ELF-1 (cell line): ENCODE measurements at places on chromosomes 2 and 18.

- DNase-seq = no peak
These were observed 69.3 kb upstream of the MEX3C start for GRCh38 chr18:51266773-51267172.

DNA sequence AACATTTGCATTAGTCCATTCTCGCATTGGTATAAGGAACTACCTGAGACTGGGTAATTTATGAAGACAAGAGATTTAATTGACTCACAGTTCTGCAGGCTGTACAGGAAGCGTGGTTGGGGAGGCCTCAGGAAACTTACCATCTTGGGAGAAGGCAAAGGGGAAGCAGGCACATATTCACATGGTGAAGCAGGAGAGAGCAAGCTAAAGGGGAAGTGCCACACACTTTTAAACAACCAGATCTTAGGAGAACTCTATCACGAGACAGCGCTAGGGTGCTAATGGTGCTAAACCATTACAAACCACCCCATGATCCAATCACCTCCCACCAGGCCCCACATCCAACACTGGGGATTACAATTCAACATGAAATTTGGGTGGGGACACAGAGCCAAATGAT lies 201.7 kb upstream of the MGAT5 start:
- DNase-seq = no peak

DNA sequence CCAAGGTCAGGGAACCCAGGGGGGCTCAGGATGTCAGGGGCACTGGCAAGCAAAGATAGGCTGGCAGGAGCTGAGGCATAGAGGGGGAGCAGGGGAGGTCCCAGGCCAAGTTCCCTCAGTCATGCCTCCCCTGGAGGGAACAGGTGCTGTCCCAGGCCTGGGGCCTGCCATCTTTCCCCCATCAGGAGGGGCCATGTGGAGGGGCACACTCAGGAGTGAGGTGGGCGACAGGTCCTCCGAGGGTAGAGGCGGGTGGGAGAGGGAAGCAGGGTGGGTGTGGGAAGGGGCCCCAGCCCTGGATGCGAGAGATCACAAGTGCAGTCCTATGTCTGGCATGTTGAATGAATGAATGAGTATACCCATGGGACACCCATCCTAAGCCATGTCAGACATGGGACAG lies 127.7 kb upstream of the GLI2 start:
- no peak for DNase-seq

DNA sequence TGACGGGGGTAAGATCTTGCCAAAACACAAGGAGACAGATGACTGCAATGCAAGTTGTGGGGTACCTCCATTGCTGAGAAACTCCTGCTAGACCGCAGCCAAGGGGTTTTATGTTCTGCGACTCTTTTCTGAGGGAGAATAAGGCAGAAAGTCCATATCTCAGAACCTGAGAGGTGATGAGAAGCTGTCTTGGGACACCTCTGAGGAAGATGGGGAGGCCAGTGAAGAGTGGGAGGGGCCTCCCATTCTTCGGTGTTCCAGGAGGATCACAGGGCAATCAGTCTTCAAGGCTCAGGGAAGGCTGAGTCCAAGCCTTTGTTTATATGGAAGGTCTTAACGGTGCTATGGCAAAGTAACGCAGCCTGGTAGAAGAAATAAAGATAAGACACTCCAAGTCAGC lies 18.0 kb downstream of the CYP27A1 start:
- DNase-seq = peak; percentile 55

DNA sequence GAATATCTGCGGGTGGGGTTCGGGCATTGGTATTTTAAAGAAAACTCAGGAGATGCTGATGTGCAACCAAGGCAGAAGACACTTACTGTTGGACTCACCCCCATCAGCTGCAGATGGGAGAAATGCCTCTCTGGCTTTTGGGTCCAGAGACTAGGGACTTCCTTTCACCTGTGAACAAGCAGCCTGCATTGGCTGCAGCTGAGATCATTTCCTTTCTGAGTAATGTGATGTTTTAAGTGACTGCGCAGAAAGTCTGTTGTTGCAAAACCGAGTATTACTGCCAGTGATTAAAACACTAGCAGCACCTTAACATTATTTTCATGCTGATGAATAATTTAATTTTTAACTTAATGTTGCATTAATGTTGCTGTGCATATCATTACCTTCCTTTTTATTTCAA lies 143.0 kb downstream of the TSN start:
- DNase-seq = no peak

DNA sequence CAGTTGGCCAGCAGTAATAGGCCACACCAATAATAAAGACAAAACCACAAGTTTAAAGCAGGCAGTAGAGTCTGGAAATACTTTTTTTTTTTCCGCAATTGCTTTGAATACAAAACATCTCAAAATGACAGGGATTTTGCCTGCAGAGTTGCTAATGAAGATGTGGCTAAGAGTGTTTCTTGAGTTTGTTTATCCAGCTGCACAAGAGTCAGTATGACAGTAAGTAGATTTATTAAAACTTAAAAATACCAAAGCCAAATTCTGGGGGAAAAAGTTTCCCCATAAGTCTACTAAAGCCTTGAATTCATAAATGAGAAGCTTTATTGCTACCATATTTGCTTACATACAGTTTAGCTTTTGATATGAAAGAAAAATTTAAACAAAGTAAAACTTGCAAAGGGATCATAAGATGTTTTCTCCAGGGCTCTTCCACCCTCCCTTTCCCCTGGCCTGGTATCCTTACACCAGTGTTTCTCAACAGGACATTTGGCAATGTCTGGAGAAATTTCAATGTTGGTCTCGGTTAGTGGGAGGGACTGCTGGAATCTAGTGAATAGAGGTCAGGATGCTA lies 3.9 kb upstream of the DSEL start:
- no peak for DNase-seq

DNA sequence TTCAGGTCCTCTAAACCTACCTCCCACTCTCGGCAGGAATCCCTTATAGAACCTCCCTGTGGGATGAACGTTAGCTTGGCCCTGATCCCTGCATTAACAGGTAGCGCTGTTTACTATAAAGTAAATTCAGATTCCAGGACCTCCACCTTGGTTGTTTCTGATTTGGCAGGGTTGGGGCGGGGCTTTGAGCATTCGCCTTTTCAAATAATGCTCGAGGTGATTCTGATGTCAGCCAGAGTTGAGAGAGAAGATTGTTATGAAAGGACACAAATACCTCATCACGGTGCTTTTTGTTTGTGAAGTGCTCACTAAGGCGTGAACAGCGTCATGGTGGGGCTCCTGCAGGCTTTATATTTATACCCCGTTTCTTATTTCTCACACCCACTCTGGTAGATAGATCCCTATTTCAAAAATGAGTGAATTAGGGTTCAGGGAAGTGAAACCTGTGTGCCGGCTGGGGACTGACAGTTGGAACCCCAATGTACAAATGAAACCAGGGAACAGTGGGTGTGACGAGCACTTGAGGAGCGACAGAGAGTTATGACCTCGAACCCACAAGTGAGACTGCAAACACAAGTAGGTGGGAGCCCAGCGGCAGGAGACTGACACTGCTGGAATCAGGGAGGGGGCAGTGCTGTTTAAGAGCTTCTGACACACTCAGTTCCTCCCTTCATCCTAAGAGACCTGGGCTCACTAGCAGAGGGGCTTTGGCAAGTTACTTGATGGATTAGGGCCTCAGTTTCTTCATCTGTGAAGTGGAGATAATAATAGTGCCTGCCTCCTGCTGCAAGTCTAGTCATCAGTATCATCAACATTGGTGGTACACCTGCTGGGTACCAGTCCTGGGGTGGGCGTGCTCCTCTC lies 14.2 kb upstream of the CXCR4 start:
- no peak for DNase-seq

DNA sequence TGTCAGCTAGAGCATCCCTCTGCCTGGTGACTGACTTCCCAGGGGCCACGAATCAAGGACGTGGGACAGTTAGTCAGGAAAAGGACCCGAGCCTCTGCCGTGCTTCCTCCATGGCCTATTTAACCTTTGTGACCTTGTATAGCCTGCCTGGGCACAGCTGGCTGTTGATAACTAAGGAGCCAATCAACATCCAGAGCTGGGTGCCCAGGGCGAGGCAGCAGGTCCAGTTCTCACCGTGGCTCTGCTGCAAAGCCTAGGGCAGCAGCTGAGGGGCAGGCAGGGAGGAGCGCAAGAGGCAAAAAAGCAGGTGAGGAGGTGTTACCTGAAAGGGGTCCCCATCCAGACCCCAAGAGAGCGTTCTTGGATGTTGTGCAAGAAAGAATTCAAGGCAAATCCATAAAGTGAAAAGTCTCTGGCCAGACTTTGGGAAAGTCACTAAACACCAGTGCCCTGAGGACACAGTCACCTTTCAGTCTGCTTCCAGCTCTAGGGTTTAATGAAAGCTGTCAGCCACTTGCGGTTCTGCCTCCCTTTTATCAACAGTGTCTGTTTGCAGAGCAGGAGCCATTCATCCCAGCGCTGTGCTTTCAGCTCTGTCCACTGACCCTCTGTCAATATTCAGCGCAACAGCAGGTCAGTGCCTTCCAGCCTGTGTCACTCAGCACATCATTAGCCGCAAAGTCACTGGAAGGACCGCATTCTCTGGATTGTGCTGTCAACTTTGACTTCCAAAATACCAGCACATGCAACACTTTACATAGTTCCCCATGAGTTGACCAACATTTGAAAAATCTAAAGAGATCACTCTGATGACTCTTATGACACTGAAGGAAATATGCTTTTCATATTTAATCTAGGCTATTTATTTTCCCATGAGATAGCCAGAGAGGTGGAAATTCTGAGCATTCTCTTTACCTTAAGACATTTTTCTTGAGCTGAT lies 38.6 kb upstream of the ASAP2 start:
- DNase-seq = peak; percentile 76

- DNase-seq = no peak
These were observed 550.7 kb downstream of the THSD7B start for GRCh38 chr2:137316075-137316474.

DNA sequence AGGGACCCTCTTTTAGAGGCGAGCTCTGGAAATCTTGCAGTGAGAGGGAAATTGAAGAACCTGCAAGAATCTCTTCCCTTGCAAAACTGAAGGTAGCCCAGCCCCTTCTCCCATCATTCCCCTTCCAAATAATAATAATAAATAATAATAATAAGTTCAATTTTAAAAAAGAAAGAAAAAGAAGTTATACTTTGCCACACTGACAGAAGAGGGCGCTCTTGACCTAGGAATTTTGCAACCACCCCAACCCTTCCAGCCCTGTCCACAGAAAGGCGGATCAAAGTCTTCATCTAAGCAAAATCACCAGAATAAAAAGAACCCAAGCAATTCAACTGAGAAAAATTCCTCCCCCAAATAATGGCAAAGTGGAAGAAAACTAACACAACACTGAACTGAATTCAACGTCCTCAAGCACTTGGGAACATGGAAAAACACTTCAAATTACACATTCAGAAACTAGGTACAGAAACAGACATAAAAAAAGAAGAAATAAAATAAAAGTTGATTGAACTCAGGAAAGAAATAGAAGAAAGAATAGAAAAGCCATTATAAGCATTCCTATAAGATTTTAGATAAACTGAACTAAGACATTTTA lies 98.9 kb upstream of the GLS start:
- DNase-seq = peak; percentile 28

DNA sequence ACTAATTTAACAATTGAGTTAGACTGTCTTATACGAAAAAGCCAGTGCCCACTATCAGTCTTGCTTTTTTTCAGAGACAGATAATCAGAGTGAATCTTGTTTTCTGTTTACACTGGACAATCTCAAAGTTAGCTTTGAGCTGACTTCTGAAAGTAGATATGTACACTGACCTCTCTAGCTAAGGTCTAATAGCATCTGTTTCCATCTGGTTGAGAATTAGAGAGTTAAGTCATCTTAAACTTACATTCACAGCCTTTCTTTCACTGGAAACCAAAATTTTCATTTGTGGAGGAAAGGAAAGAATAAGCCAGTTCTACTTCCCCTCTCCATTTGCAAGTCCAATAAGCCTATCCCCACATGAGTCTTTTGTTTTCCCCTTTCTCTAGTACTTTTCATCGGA lies 89.3 kb downstream of the VRK2 start:
- DNase-seq = no peak

DNA sequence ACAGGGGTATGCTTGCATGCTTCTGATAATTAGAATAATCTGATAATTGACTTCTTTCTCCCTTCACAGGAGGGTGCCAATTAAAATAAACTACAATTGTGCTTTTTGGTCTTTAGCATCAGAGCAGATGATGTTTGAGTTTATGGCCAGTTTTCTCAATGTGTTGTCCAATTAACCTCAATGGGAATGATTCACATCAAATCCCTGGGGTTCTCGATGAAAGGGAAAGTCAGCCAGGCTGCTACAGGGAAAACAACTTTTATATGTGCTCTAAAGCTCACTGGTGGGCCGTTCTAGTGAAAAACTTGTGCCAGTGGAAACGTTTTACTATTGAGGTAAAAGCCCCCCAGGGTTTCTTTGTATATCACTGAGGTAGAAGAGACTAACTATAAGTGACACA lies 887.3 kb upstream of the CRIM1 start:
- DNase-seq = no peak

DNA sequence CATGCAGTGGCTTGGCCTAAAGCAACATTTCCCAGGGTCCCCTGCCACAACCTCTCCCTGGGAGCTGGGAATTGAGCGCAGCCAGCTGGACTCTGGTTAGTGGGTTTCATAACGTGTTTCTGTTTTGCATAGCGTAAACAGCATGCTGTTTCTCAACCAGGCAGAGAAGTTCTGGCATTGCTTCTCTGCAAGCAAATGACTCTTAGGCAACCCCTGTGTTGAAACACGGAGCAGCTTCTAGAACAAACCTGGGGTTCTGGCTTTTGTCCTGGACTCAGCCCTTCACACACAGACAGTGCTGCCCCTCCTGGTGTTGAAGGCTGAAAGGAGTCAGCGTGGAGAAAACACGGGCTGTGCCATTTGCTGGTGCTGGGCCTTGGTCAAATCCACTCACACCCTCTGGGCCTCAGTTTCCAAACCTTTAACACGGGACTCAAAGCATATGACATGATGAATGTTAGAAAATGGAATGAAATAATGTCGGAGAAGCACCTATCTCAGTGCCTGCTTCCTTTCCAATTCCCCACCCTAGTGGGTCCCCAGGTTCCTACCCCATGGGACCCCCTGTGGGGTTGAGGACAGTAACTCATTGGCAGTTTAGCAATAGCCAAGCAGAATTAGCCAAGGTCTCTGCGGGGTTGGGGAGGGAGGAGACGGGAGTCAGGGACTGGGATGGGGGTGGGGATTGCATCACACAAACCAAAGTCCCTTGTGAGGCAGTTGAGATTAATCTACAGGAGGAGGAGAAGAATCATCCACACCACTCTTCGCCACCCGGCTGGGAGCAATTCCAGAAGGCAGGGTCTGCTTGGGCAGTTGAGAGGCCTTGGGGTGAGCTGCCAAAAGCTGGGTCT lies 30.2 kb upstream of the IL1R2 start:
- no peak for DNase-seq

DNA sequence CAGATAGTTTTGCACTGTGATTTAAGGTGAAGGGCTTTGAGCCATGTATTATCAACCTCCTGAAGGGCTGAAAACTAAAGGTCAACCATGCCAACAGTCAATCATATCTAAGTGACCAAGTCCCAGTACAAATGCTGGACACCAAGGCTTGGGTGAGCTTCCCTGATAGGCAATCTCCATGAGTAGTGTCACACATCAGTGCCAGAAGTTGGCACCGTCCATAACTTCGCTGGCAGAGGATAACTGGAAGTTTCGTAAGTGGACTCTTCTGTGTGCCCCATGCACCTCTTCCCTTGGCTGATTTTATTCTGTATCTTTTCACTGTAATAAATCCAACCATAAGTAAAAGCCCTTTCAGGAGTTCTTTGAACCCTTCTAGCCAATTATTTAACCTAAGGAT lies 13.2 kb downstream of the REV1 start:
- DNase-seq = no peak
